RWPE2 (cell line): ENCODE measurements at places on chromosomes 5 and 9.

- DNase-seq: no peak
These were observed 59.4 kb upstream of the SIMC1 start for GRCh38 chr5:176178789-176179188.

GRCh38 chr9:122155796-122156195 lies 3.8 kb downstream of the NDUFA8 start:
- DNase-seq: no peak

- DNase-seq: no peak
These were observed 89.0 kb upstream of the MAP1B start for GRCh38 chr5:72018143-72018803.

DNA sequence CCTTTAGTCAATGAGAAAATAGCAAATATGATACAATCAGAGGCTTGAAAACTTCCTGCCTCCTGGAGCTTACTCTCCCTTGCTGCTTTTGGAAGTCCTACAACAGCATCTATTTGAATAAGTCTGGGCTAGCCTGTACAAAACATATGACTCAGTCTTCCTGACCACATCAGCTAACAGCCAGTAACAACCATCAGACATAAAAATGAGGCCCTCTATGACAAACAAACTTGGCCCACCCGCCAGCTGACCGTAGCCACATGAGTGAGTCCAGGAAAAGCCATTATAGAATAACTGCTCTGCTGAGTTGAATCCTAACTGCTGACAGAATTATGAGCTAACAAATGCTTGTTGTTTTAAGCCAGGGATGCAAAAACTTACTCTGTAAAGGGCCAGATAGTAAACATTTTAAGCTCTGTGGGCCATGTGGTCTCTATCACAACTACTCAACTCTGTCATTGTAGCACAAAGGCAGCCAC lies 347.6 kb downstream of the PTPRD start:
- DNase-seq: no peak

- DNase-seq: no peak
These were observed 122.8 kb downstream of the TMEM161B start for GRCh38 chr5:88145611-88146467.

DNA sequence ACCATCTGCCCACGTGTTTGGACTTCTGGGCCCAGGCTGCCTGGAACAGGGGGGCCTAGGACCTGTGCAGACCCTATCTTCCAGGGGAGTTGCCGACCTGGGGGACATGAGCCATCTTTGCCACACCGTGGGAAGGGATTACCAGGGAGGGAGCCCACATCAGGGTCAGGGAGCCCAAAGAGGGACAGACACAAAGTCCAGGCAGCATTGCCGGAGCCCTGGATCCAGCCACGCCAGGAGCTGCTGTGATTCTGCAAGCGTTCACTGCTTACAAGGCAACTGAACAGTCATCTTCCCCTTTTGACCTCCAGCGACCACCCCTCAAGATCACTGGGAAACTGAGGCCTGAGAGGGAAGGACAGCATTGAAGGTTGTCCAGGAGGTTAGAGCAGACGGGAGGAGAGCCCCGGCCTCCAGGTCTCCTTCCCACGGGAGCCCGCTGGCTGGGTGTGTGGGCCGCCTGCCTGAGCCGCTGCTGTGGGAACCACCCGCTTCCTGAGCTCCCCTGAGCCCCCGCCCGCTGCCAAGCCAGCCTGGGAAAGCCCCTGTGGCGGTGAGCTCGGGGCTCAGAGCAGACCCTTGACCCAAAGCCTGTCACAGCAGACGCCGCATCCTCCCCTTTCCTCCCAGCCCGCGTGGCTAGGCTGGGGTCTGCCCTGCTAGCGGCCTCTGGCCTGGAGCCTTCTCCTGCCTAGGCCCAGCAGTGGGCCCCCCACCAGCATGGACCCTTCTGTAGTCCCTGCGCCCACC lies 17.1 kb upstream of the NOTCH1 start:
- no peak for DNase-seq

- DNase-seq: no peak
These were observed 62.9 kb downstream of the HSD17B4 start for GRCh38 chr5:119515192-119515591.

DNA sequence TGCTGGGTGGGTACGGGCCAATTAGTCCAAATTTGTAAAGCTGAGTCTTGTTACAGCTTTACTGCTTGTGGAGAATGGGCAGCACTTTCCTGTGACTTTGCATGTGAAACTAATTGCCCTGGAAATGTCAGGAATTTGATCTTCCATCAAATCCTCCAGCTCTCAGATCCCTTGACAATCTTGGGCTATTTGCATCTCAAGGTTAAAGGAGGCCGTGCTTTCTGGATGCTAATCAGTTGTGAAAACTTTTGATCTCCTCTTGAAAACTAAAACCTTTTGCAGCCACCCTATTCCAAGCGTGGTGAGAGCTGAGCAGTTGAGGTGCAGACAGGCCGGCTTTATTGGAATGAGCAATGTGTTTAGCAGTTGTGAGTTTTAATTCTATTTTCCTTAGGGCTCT lies 68.0 kb upstream of the CLINT1 start:
- no peak for DNase-seq

DNA sequence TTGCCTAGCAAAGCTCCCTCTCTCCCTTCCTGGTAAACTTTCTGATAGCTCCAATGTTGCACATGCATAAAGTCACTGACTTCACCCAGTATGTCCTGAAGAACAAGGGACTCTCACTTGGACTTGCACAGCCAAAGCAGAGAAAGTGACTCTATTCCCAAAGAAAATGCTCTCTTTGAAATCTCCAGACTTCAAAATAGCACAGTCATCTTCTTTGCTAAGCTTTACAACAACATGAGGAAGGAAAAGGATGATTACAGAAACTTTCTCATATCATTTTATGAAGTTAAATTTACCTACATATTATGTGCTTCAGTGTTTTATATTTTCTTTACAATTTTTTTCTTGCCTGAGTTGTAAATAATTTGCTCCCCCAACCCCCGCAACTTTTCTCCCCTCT lies 264.6 kb downstream of the PJA2 start:
- DNase-seq: no peak

GRCh38 chr9:76452839-76453238 lies 6.1 kb upstream of the GCNT1 start:
- no peak for DNase-seq

GRCh38 chr5:178590924-178591423 lies 781 bp upstream of the COL23A1 start:
- no peak for DNase-seq

DNA sequence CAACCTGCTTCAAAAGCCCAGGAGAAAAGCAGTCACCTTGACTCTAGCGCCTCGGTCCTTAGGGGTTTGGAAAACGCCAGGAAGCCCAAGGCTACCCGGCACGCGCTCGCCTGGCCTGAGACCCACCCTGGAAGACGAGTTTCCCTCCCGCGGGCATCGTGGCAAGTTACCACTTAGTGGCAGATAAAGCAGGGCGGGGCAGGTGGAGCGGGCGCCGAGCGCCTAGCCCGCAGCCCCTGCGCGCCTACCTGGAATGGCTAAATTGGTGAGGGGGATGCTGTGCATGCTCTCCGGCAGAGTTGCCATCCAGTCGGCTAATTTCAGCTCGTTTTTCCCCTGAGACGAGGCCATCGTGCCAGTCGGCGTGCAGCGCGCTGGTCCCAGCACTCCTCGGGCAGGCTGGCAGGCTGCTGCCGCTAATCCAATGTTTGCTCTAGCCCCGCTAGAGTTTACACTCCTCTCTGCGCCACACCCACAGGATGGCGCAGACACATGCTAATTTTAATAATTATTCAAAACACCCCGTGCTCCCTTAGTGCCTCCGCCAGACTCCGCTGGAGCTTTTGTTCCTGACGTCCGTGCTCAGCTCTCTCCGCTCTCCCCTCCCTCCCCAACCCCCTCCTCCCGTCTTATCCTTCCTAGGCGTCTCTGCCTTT lies at the start of gene PLCXD3:
TSS of gene PLCXD3 (minus strand) at position 426 of the 656 bp plus-strand sequence. CDS start at position 351, 75 bp downstream.
- DNase-seq: peak; percentile 59

- no peak for DNase-seq
These were observed 246.3 kb upstream of the TLE4 start for GRCh38 chr9:79325501-79325900.

DNA sequence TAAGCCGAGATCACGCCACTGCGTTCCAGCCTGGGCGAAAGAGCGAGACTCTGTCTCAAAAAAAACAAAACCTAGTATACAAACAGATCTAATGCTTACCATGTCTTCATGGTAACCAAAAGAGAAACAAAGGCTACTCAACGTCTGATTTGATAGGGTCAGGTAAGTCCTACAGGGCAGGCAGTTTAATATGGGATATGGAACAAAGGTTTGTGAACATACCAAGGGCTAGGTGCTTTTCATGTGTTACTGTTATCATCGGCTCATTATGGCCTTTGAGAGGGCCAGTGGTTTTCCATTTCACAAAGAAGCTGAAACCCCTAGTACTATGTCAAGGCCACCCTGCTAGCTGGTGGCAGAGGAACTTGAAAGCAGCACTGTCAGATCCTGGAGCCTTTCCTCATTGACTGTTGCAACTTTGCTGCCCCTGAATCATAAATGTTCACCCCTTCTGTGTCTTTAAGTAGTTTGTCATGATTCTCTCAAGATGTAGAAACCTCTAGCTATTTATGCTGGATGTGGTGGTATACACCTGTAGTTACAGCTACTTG lies 5.1 kb downstream of the IQGAP2 start:
- DNase-seq: no peak

DNA sequence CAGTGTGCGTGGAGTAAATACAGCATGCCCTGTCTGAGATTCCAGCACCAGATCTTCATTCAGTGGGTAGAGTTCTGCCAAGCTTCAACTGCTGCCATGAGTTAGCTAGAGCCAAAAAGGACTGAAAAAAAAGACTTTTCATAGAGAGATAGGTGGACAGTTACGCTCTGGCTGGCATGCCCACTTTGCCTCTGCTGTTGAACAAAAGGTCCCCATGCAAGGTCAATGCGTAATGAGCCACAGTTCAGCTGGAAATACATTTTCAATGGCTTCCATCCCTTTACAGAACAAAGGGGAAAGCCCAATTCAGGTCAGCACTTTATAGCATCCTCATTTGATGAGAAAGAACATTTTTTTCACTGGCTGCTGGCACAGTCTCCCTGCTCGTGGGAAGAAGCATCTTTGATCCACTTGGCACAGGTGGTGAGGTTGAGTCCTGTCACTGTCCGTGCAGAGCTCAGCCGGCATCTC lies 86.9 kb upstream of the ERCC6L2 start:
- no peak for DNase-seq

DNA sequence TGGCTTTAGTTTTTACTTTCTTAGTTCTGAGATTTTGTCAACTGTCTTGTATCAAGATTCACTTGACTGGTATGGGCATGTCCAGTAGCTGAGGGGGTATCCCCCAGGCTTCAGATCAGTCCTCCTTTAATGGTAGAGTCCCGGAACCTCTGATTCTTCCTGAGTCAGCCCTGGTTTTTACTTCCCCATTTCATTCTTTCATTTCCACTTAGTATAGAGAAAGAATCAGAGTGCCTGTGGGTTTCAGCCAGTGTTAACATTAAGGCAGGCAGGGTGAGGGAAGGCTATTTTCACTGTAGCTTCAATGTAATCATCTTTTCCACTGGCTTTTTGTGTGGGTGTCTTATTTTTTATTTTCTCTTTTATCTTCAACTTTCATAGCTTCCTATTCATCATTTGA lies 8.3 kb upstream of the COMMD10 start:
- DNase-seq: no peak

GRCh38 chr5:173456181-173456580 lies 128.0 kb upstream of the STC2 start:
- no peak for DNase-seq

DNA sequence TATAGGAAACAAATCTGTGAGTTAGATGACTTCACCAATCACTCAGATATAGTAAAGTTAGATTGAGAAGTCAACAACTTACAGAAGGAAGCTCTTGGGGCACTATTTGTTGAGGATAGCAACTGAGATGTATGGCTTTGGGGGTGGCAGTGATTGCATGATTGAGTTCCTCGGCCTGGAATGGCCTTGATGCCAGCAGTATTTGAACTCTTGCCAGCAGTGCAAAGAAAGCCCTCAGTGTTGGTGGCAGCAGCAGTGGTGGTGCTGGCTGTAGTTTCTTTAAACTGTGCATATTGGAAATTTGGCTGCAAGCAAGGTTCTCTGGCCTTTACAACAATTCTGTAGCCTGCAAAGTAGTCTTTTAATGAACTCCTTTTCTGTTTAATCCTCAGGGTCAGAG lies 41.4 kb upstream of the PJA2 start:
- DNase-seq: no peak

GRCh38 chr9:96856363-96857286 lies 2.3 kb upstream of the ZNF782 start:
- DNase-seq: no peak
